Central memory CD8-positive, alpha-beta T cell (primary cell): ENCODE measurements at places on chromosomes 2 and 18.
A peak's percentile ranks its signal among the peaks of the same experiment; 100 is the strongest.

- no peak overlapping the region for H3K27ac ChIP-seq
- DNase-seq, result no peak
- peaks cover 51% of the 10 kb centered on the region for H3K27me3 ChIP-seq
- H3K4me1 ChIP-seq, result no peaks in the 10 kb centered on the region
- H3K36me3 ChIP-seq, result no peaks in the 10 kb centered on the region
Observed at GRCh38 chr2:159982842-159983785, 79.3 kb downstream of the PLA2R1 start.

GRCh38 chr2:219752726-219753125 is 125.3 kb downstream of the SLC4A3 start:
- DNase-seq, result no peak
- H3K4me1 ChIP-seq, result no peaks in the 10 kb centered on the region
- no peak overlapping the region for H3K4me3 ChIP-seq
- no peak overlapping the region for H3K27ac ChIP-seq
- peaks cover 2% of the 10 kb centered on the region for H3K36me3 ChIP-seq

DNA sequence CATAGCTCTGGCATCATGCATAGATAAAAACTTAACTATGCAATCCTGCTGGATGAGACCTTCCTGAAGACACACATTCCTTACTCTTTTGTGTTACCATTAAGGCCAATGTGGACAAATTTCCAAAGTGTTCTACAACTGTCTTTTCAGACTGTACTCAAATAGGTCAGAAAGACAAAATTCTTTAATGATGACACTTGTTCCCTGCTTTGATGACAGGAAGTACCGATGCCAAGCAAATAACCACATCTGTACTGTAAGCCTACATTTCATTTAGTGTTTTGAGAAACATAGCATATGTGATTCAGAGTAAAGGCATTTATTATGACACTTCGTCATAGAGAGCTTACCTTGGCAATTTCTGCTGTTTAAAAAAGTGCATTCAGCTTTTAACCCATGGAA is 55.0 kb downstream of the PMAIP1 start:
- no peaks in the 10 kb centered on the region for H3K36me3 ChIP-seq
- H3K27ac ChIP-seq, result no peak overlapping the region
- H3K4me3 ChIP-seq, result no peak overlapping the region
- no peaks in the 10 kb centered on the region for H3K4me1 ChIP-seq
- H3K27me3 ChIP-seq, result no peaks in the 10 kb centered on the region

GRCh38 chr2:144010096-144010836 is 509.7 kb downstream of the ZEB2 start:
- H3K4me1 ChIP-seq, result peaks cover 16% of the 10 kb centered on the region
- H3K27me3 ChIP-seq, result no peaks in the 10 kb centered on the region
- DNase-seq, result no peak
- no peak overlapping the region for H3K27ac ChIP-seq

GRCh38 chr2:180494286-180494685 is 486.1 kb upstream of the UBE2E3 start:
- peaks cover 4% of the 10 kb centered on the region for H3K36me3 ChIP-seq
- no peak overlapping the region for H3K4me3 ChIP-seq
- DNase-seq, result no peak
- H3K4me1 ChIP-seq, result no peaks in the 10 kb centered on the region

DNA sequence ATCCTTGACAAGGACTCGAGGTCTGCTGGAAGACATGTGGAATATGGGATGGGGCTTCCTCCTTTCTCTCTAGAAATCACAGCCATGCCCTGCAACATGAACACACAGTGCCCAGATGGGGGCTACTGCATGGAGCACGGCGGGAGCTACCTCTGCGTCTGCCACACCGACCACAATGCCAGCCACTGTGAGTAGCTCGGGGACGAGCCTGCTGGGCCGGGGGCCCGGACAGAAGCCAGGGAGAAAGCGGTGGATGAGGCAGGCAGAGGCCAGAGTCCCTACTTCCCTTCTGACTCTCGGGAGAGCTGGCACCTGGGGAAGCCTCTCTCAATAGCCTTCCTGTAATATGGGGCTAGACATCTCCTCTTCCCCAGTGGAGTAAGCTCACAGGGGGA is 50.5 kb downstream of the SNED1 start:
- no peaks in the 10 kb centered on the region for H3K4me1 ChIP-seq
- no peak overlapping the region for H3K4me3 ChIP-seq
- H3K27me3 ChIP-seq, result no peaks in the 10 kb centered on the region
- no peak for DNase-seq
- peaks cover 7% of the 10 kb centered on the region for H3K36me3 ChIP-seq

- peaks cover 34% of the 10 kb centered on the region for H3K27me3 ChIP-seq
- no peaks in the 10 kb centered on the region for H3K4me1 ChIP-seq
- H3K36me3 ChIP-seq, result peaks cover 4% of the 10 kb centered on the region
Observed at GRCh38 chr2:44975571-44976450, 33.4 kb downstream of the SIX2 start.

GRCh38 chr2:74927621-74928020 is 30.8 kb upstream of the POLE4 start:
- H3K4me1 ChIP-seq, result no peaks in the 10 kb centered on the region
- no peaks in the 10 kb centered on the region for H3K36me3 ChIP-seq
- no peak for DNase-seq

DNA sequence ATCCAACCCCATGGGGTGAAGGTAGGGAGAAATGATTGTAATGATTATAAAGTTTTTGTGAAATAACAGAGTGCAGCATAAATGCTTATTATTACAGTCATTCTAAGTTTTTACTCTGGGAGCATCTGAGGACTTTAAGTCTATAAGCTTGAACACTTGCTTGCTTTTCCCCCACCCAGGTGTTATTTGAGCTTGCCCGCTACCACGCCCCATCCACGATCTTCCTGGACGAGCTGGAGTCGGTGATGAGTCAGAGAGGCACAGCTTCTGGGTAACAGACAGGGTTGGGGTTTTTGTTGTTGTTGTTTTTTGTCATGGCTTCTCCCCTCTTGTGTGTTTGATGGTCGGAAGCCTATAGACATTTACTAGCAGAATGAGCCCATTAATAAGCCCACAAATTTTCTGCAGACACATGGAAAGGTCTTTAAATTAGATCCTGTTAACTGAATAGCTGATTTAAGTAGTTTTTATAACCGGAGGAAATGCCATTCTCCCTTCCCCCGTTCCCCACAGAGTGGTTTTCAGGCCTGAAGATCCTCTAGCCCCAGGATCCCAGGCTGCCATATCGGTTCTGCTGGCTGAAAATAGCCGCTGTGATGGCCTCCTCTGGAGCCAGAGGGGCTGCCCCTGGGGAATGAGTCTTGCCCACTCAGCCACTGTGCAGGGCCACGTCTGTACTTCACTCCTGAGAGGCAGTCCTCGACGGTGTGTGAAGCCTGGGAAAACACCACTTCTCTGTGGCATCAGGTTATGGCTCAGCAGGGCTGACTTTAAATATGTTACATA is 39.9 kb upstream of the ELOA2 start:
- H3K27me3 ChIP-seq, result no peaks in the 10 kb centered on the region
- H3K36me3 ChIP-seq, result no peaks in the 10 kb centered on the region
- H3K4me1 ChIP-seq, result no peaks in the 10 kb centered on the region
- H3K27ac ChIP-seq, result no peak overlapping the region
- no peak overlapping the region for H3K4me3 ChIP-seq

GRCh38 chr18:78497641-78498040 is 482.0 kb upstream of the SALL3 start:
- H3K4me3 ChIP-seq, result no peak overlapping the region
- H3K27ac ChIP-seq, result no peak overlapping the region
- no peaks in the 10 kb centered on the region for H3K27me3 ChIP-seq
- peaks cover 5% of the 10 kb centered on the region for H3K4me1 ChIP-seq
- no peak for DNase-seq

DNA sequence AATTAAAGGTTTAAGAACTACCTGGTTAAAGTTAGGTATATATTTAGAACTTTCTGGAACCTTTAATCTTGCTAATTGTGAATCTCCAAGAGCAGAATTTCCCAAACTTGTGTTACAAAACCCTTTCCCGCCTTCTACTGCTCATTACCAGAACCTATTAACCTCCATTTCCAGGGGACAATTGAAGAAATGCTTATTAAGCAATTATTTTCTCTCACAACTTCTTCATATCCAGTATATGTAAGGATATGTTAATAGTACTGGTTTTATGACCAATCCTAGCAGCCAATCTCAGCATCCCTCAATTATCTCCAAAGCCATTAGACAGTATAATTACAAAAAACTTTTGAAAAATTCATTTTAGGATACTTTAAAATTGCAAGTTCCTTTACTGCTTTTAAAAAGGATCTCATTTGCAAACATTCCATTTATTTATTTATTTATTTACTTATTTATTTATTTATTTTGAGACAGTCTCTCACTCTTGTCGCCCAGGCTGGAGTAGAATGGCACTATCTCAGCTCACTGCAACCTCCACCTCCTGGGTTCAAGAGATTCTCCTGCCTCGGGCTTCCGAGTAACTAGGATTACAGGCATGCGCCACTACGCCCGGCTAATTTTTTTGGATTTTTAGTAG is 3.7 kb downstream of the GFPT1 start:
- no peak for DNase-seq
- peaks cover 5% of the 10 kb centered on the region for H3K36me3 ChIP-seq
- no peak overlapping the region for H3K27ac ChIP-seq
- H3K27me3 ChIP-seq, result no peaks in the 10 kb centered on the region
- H3K4me3 ChIP-seq, result no peak overlapping the region
- H3K4me1 ChIP-seq, result peaks cover 48% of the 10 kb centered on the region

- no peaks in the 10 kb centered on the region for H3K27me3 ChIP-seq
- DNase-seq, result no peak
- H3K4me1 ChIP-seq, result no peaks in the 10 kb centered on the region
- no peak overlapping the region for H3K27ac ChIP-seq
- H3K36me3 ChIP-seq, result no peaks in the 10 kb centered on the region
Observed at GRCh38 chr2:140596447-140596846, 1534.4 kb downstream of the LRP1B start.

DNA sequence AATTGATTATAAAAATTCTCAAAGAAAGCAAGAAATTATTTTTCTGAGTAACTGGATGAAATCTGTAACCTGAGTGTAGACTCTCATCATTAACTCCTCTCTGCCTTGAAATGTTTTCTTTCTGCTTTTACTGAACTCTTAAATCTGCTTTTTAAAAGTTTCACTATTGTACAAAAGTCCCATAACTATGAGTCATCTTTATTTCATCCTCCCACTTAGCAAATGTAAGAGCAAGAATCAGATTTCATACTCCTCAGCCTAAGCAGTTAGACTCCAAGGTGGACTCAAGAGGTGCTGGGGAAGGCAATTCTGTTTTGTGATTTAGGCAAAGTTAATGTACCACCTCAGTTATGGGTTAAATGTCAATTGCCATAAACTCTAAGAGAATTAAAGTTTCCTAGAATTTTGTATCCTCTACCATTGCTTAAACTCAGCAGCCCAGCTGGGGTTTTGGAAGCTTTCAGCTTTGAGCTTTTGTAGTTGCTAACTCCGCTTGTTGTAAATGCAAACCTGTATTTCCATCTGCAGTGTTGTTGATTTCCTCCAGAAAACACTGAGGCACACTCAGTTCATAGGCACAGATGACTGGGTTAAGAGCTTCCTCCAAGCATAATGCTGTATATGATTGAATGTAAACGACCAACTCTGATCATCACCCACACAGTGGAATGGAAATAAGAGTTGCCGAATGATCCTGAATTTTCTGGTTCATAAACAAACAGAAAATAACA is 268.8 kb downstream of the ARHGAP15 start:
- DNase-seq, result no peak
- peak overlapping the region; percentile 51 for H3K27ac ChIP-seq
- H3K4me3 ChIP-seq, result no peak overlapping the region

DNA sequence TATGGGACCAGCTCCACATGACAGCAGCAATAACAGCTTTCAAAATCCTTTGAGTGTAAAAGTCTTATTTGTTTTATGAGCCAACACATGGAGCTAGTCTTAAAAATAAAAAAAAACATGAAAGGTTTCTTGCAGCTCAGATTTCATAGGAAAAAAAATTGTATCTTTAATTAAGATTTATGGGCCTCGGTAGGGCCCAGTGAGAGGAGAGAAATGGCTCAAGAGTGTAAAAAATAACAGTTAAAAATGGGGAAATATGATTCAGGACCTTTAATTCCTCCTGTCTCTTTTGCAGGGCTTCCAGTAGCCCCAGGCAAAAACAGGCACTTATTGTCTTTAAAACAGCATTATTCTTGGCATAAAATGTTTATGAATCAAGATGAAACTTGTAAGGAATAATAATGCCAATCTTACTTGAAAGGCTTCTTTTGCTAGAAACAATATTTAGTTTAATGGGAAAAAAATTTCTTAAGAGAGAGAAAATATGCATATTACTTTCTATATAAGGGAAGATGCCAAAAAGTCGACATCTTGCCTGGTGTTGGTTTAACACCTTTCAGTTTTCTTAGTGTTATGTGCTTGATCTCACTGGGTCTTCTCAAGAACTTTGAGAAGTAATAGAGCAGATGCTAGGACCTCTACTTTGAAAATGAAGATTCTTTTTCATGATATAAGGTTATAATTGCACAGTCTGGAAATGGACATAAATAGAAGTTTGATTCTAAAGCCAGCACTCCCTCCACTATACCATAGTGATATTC is 71.3 kb upstream of the SETBP1 start:
- no peaks in the 10 kb centered on the region for H3K36me3 ChIP-seq
- no peak overlapping the region for H3K4me3 ChIP-seq
- no peak overlapping the region for H3K27ac ChIP-seq

DNA sequence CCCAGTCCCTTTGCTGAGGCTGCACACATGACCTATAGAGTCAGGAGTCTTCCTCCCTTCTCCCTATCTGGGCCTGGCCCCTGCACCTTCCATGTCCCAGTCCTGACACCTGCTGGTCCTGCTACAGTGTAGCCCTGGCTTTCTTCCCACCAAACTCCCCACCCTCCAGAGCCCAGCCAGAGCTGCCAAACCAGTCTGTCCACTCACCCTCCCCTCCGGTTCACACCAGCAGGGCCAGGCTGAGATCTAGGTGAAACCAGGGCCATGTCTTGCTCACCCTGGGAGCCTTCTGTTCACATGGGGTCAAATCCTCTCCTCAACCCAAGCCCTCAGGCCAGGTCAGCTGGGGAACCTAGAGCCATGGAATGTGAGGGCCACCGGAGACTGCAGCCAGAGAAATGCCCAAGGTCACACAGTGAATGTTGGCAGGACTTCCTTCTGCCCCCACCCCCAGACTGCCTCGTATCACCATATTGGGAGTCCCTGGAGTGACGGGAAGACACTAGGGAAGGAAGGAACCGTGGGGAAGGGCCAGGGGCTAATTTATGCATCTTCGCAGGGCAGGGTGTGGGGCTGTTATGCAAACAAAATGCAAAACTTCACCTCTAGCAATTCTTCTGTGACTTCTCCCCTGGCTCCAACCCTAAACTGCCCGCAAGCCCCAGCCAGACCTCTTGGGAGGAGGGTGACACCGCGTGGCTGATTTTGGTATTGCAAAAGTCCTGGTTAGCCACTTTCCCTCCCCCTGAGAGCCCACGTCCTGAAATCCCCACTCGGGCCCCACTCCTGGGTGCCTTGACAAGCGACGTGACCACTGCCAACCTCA is 14.6 kb downstream of the TNS1 start:
- H3K27ac ChIP-seq, result no peak overlapping the region
- H3K4me3 ChIP-seq, result no peak overlapping the region
- H3K36me3 ChIP-seq, result no peaks in the 10 kb centered on the region
- H3K4me1 ChIP-seq, result peaks cover 6% of the 10 kb centered on the region
- peaks cover 26% of the 10 kb centered on the region for H3K27me3 ChIP-seq

- no peaks in the 10 kb centered on the region for H3K27me3 ChIP-seq
- H3K4me3 ChIP-seq, result no peak overlapping the region
- no peak for DNase-seq
- H3K4me1 ChIP-seq, result peaks cover 11% of the 10 kb centered on the region
- peak overlapping the region; percentile 7 for H3K27ac ChIP-seq
Observed at GRCh38 chr2:144666032-144666431, 146.1 kb upstream of the ZEB2 start.

- H3K27me3 ChIP-seq, result no peaks in the 10 kb centered on the region
- peaks cover 20% of the 10 kb centered on the region for H3K4me1 ChIP-seq
- DNase-seq, result no peak
- no peak overlapping the region for H3K4me3 ChIP-seq
Observed at GRCh38 chr2:218259099-218259961, 1.5 kb upstream of the GPBAR1 start.

GRCh38 chr2:20050646-20051531 is 539 bp downstream of the LAPTM4A start:
- no peaks in the 10 kb centered on the region for H3K4me1 ChIP-seq
- H3K4me3 ChIP-seq, result no peak overlapping the region
